ENCODE measurements at places on chromosomes 4 and X.

DNA sequence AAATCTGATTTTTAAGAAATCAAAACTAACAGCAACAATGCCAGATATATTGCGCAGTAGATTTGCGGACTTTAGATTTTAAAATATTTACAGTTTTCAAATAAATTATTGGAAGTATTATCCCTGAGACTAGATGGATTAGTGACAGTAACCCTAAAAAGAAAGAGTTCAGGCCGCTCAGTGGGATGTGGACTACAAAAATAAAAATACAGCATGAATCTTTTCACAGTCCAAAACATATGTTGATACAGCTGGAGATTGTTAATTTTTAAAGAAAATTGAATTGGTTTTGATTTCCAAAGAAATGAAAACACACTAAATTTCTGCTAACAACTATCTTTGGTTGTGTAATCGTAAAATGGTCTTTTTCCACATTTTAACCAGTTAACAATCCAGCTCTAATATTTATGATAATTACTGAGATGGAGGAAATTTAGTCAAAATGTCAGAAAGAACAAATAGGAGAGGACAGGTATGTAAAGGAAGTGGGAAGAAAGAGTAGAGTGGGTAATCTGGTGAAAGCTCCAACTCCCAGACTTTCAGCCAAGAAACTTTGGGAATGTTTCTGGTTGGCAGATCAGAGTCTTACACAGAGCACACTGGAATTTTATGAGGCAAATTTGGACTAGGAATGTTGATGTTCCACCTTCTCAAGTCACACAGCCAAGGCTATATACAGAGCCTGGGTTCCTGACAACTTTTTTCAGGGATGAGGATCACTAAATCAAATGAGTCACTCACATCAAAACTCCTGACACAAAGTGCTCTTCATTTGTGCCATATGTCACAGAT lies 15.1 kb downstream of the C4orf36 start:
- no peak for DNase-seq

GRCh38 chrX:41471786-41472185 lies 24.6 kb downstream of the NYX start:
- no peak for DNase-seq

- DNase-seq = no peak
Observed at GRCh38 chr4:151100531-151100930, 1.1 kb downstream of the RPS3A start.

- DNase-seq = no peak
Observed at GRCh38 chr4:94412658-94413038, 39.1 kb upstream of the PDLIM5 start.

- DNase-seq = no peak
Observed at GRCh38 chrX:17328837-17329236, 46.2 kb upstream of the NHS start.

Measured in stimulated activated CD8-positive, alpha-beta memory T cell treated with anti-CD3 and anti-CD28 coated beads, Interleukin-7, amount 100 ng/mL, for 4 hours (primary cell).